ENCODE measurements at places on chromosomes 13 and 19.

DNA sequence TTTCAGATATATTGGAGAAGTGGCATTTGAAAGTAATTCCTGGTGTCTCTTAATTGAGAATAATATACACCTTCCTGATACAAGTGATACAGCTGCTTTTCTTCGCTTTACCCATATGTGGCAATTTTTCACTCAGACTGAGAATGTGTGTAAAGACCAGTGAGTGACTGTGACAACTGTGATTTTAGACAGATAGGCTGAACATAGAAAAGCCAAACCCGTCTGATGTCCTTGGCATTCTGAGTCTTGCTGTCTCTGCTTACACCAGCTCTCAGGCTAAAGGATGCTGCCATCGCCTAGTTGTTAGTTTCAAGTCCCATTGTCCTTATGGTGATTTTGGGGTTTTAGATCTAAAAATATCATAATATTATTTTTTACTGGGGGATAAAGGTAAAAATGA is 492.6 kb downstream of the RFC3 start:
- no peak for DNase-seq

DNA sequence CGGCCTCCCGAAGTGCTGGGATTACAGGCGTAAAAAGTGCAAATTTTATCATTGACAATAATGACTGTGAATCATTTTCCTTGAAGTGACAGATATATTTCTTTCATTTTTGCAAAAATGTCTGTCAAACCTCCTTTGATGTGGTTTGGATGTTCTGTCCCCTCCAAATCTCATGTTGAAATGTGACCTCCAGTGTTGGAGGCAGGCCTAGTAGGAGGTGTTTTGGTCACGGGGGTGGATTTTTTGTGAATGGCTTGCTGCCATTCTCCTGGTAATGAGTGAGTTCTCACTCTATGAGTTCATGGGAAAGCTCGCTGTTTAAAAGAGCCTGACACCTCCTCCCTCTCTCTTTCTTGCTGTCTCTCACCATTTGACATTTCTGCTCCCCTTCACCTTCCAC is 5.5 kb upstream of the SLC1A6 start:
- no peak for DNase-seq

GRCh38 chr19:9936326-9937000 is at the start of gene OLFM2:
TSS of gene OLFM2 (minus strand) at chr19:9936515. CDS start at chr19:9936366, 149 bp downstream.
- no peak for DNase-seq

DNA sequence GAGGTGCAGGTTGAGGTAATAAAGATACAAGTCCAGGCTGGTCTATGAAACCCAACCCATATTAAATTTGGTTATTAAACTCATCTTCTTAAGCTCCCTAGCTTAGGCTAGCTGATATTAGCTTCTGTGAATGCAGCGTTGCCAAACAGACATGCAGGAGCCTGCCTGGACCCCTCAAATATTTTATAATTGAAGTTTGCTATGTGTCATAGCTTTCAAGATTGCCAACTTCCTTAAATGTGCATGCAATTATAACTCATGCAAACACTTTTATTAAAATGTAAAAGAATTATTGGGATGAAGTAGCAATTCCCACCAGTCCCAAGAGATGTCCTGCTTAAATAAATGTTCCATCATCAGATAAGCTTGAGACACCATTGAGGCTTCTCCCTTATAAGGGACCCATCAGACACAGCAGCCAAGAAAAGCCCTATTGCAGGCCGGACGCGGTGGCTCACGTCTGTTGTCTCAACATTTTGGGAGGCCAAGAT is 51.3 kb downstream of the MBNL2 start:
- no peak for DNase-seq

- no peak for DNase-seq
Measured at GRCh38 chr13:98606296-98606695, 29.4 kb upstream of the STK24 start.

DNA sequence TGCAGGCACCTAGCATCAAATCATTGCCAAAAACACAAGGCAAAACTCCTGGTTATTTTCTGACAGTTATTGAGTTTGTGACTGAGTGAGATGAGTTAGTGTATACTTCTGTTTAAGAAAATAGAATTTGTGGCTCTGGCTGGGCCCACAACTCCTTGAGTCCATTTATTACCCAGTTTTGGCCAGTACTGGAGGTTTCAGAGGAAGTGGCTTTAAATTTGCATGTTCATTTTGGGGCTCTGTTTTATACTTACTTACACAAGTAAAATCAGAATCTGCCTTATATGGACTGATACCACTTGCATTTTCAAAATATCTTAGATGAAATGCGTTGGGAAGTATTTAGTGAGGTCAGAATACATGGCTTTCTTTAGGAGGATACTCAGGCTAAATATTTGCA is 29.0 kb downstream of the TNFSF11 start:
- peak; percentile 9 for DNase-seq

GRCh38 chr19:7848779-7849457 is 18.9 kb downstream of the EVI5L start:
- no peak for DNase-seq

GRCh38 chr19:53989600-53990533 is 1.6 kb upstream of the CACNG6 start:
- no peak for DNase-seq

All from GM12891 (cell line).